ENCODE measurements at places on chromosomes 11 and 22.

GRCh38 chr11:20000351-20001134 lies 159.7 kb downstream of the DBX1 start:
- DNase-seq = no peak

DNA sequence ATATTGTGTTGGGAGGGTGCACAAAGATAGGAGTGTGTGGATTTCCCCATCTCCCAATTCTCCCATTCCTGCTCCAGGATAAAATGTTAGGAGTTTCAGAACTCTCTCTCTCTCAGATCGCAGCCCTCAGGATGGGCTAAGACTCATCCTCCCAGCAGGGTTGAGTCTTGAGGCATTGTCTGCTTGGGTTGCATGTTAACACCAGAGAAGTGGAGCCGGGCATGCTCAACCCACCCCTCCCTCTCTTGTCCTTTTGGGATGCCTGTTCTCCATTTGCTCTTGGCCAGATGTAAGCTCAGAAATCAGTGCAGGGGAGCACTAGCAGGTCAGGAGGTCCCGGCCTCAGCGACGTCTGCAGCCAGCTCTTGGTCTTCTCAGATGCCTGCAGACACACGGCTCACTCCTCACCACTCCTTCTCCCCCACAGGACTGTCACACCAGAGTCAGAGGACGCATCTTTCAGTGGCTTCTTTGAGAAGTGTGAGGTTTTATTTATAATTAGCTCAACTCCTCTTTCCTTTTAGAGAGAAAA lies 1456.5 kb downstream of the TBC1D22A start:
- no peak for DNase-seq

GRCh38 chr11:61022311-61023085 lies 51.0 kb downstream of the CD6 start:
- DNase-seq = no peak

DNA sequence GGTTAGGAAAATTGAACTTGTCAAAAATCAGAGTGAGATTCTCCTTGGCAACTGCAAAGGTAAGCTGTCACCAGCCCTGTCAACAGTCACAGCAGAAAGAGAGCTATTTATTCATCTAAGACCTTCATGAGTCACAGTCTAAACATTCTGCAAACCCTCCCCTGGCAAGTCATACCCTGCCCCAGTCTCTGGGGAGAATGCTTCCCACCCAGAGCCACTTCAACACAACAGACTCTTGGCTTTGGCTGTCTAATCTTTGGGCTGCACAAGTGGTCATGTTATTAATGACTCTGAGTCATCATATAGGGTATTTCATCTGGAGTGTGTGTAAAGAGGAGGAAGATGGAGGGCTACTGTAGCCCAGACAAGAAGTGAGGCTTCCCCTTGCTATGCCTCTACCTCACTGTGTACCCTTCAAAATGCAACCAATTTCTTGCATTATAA lies 153.4 kb downstream of the CCDC34 start:
- peak; percentile 65 for DNase-seq

DNA sequence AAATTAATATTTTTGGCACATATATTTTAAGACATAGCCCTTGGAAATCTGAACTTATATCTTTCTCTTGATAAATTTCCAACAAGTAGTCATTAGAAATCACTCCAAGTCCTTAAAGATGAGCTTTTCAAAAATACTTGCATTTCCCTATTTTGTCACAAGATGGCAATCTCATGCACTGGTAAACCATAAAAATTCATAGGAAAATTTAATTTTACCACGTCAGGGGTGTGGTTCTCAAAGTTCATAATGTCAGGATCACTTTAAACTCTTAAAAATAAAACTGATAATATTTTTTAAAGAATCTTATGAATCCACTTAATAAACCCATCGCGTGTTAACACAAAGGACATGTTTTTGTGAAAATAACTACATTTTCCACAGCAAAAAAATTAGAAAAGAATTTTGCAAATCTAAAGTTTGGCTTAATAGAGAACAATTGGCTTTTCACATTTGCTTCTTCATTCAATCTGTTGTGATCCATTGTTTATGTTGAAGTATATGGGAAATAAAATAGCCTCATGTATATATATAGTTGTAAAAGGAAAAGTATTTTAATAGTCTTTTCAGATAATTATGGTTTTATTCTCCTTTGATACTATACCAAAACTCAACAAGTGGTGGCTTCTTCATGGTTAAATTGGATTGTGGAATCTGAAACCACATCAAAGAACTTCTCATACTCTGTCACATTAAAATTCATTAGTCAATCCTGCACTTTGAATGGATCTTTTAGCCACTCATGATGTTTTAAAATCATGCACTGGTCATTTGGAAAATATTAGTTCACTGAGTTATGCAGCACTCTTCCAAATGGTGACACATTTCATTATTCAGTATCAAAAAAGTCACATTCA lies 169.1 kb downstream of the CADM1 start:
- peak; percentile 18 for DNase-seq

Measured in glomerular endothelial cell (primary cell).